ENCODE measurements at places on chromosomes 4 and X. TPM values are rescaled to one million over a fixed set of nuclear protein-coding genes. Genes with fewer than 3 reads are reported as not detected.

RNF212 gene
- 6.0 TPM for polyA plus RNA-seq

GAGE12F gene
- polyA plus RNA-seq = not detected

LDB2 gene
- 52.8 TPM for polyA plus RNA-seq

MCTS1 gene
- 106 TPM for polyA plus RNA-seq

DHRSX gene
- polyA plus RNA-seq = 31.1 TPM

NAA11 gene
- polyA plus RNA-seq = not detected

MBNL3 gene
- polyA plus RNA-seq = 0.88 TPM

UGT2B10 gene
- not detected for polyA plus RNA-seq

HELT gene
- polyA plus RNA-seq = not detected

PLP1 gene
- 0.53 TPM for polyA plus RNA-seq

WNK3 gene
- 0.29 TPM for polyA plus RNA-seq

Measured in GM23248 (cell line).